NCI-H510A (cell line): ENCODE measurements at places on chromosomes 3 and 15.

GRCh38 chr3:110562621-110563020 lies 509.0 kb upstream of the NECTIN3 start:
- DNase-seq = no peak

DNA sequence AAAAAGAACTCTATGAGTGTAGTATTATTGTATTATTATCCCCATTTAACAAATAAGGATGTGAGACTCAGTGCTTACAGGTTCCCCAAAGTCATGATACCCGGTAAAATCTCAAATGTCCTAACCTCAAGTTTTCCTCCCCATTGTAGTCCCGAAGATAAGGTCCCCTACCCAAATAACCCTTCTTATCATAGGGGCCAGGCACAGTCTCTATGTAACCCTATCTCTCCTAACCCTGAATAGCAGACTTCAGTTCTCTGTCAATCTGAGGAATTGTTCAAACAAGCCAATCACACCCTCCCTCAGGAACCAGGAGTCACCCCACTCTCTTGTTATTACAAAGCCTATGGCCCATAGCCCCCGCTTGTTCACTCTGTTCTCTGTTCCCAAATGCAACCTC lies 10.5 kb upstream of the SUSD5 start:
- no peak for DNase-seq

DNA sequence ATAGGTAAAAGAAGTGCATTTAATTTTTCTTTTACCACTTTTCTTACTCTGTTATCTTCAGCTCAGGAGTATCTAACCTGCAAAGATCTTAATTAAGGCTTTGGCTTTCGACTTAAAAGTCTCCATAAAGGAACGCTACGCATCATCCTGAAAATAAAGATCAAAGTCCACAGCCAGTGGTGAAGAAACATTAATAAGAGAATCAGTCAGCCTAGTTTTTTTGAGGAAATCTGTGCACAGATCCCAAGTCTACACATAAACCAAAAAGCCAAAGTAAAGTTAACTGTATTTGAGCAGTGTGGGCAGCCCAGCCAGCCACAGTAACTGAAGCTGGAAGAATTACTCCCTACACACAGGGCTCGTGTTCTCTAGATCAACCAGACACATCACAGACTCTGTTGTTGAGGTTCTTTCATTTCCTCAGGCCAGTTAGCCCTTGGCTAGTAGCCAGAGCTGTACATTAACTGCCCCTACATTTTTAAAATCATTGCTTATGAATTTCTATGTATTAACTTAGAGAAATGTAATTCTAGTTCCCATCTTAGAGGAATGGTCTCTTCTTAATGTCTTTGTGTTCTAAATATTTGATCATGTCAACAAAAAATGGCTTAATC lies 6.9 kb downstream of the LRRC2 start:
- DNase-seq = no peak

GRCh38 chr3:185720326-185720725 lies 104.5 kb downstream of the IGF2BP2 start:
- DNase-seq = no peak

- DNase-seq = no peak
Observed at GRCh38 chr15:42069025-42069424, 25.3 kb downstream of the PLA2G4D start.
